ENCODE measurements at places on chromosomes 1 and 21.

DNA sequence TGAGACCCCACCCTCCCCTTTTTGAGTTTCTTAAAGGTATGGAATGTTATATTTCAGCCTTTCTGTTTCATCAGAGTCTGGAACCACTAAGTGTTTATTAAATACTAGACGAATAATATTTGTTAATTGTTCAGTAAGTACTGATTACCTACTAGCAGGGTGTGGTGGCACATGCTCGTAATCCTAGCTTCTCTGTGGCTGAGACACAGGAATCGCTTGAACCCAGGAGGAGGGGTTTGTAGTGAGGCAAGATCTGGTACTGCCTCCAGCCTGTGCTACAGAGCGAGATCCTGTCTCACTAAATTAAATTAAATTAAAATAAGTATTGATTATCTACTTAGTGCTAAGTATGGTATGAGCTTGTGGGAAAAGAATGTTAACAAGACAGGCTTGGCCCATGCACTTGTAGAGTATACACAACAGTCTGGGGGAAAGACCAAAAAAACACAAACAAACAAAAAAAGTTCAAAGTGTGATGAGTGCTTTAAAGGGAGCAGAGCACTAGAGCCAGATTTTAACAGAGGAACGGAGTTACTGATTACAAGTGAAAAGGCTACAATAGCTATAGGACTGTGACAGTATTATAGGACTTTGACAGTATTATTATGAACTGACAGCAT, 2.4 kb downstream of the CEPT1 start:
- DNase-seq, result no peak

GRCh38 chr1:224894915-224895314, 34.6 kb upstream of the DNAH14 start:
- DNase-seq, result no peak

GRCh38 chr1:10756842-10757241, 39.6 kb downstream of the CASZ1 start:
- no peak for DNase-seq

GRCh38 chr1:50111503-50111902, 2.8 kb downstream of the ELAVL4 start:
- no peak for DNase-seq

DNA sequence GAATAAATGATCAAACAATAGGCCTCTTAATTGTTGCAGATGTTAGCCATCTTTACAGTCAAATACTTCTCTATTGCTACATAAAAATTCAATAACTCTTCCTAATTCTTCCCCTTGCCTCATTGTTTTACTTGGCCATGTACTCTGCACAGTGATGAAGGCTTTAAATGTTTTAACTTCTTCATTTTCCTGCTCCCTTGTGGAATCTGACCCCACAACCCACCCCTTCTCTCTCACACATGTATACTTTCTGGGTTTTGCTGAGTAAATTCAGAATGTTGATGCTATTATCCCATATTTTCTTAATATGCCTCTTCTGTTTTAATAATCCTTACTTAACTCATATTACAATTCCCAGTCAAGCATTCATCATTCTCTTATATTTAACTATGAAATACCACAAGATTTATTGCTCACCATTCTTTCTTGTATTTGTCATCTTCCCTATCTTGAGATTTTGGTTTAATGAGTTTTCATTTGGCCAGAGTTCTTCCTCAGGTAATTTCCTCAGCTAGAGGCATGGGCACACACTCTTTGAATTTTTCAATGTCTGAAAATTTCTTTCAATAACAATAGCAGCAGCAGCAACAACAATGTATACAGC, 327.8 kb upstream of the USP24 start:
- DNase-seq, result no peak

- peak; percentile 35 for DNase-seq
Measured at GRCh38 chr1:156172696-156173470, 19.5 kb downstream of the SEMA4A start.

- no peak for DNase-seq
Measured at GRCh38 chr1:30868833-30869435, 39.6 kb downstream of the SDC3 start.

- peak; percentile 70 for DNase-seq
Measured at GRCh38 chr1:223845037-223845809, 524 bp downstream of the TP53BP2 start.

DNA sequence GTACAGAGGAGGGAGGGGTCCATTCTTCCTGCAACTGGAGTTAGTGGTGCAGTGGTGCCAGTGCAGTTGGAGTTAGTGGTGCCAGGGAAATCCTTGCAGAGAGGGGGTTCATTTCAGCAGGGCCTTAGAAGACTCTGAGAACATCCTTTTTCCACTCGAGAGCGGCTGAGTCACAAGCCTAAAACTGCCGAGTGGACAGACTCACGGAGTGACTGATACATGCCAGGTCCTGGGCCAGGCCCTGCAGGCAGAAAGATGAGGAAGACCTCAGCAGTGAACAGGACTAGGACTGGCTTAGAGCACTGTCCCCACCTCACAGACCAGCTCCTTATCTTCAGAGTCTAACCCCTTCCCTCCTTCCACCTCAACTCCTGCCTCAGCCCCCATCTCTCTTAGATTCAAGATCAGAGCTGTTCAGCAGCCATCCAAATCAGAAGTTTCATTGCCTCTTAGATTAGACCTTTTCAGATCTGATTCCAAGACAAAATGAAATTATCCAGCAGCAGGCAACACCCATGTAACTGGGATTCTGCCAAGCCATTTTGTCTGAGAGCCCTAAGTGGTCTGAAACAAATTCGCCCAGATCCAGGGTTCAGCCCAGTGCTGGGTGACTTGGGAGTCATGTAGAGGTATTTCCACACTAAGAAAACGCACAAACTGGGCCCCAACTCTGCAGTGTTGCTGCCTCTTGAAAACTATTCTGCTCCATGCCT, 12.7 kb upstream of the IKBKE start:
- DNase-seq, result peak; percentile 42

DNA sequence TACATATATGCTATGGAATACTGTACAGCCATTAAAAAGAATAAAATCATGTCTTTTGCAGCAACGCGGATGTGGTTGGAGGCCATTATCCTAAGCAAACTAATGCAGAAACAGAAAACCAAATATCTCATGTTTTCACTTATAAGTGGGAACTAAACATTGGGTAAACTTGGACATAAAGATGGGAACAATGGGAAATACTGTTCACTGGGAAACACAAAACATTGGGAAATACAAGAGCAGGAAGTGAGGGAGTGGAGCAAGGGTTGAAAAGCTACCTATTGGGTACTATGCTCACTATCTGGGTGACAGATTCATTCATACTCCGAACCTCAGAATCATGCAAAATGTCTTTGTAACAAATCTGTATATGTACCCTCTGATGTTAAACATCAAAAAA, 17.3 kb upstream of the PPT1 start:
- no peak for DNase-seq

- no peak for DNase-seq
Measured at GRCh38 chr21:38930853-38931252, 125.1 kb downstream of the ETS2 start.
